ENCODE measurements at places on chromosomes 3 and 15.

- peak; percentile 41 for DNase-seq
Measured at GRCh38 chr3:124034016-124034843, 42.3 kb upstream of the ROPN1 start.

DNA sequence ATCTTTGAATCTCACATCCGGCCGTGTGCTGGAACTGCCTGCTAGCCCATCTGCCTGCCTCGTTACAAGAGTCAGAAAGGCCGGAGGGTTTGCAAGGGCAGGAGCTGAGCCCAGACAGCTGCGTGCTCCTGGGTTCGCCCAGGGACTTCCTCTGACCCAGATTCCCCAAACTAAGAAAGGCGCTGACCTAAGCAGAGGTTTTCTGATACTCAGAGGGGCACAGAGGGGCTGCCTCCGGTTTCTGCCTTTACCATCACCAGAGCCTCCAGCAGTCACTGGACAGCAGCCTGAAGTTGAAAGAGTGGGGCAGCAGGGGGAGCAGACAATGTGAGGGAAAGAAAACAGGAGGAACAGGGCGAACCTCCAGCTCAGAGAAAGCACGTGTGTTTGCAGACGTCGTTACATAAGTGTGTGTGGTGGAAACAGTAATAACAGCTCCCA is 33.4 kb upstream of the RAD18 start:
- DNase-seq, result peak; percentile 59

DNA sequence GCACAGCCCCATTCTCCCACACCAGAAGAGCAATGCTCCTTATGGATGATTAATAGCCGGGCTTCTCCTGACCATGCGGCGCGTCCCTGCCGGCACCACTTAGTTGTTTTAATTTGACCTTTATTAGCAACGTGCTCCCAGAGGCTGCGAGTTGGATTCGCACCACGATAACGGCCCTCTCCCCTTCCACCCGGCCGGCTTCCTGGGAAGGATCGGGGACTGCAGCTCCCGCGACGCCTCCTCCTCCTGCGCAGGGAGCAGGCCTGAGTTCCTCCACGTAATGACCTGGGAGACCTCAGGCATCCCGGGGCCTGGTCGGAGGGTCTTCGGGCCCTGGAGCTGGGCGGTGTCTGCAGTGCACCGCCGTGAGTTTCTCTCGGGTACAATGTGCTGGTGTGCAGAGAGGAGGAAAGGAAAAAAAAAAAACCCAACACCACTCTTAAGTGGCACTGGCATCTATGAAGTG is 243.3 kb upstream of the TOPAZ1 start:
- peak; percentile 56 for DNase-seq

DNA sequence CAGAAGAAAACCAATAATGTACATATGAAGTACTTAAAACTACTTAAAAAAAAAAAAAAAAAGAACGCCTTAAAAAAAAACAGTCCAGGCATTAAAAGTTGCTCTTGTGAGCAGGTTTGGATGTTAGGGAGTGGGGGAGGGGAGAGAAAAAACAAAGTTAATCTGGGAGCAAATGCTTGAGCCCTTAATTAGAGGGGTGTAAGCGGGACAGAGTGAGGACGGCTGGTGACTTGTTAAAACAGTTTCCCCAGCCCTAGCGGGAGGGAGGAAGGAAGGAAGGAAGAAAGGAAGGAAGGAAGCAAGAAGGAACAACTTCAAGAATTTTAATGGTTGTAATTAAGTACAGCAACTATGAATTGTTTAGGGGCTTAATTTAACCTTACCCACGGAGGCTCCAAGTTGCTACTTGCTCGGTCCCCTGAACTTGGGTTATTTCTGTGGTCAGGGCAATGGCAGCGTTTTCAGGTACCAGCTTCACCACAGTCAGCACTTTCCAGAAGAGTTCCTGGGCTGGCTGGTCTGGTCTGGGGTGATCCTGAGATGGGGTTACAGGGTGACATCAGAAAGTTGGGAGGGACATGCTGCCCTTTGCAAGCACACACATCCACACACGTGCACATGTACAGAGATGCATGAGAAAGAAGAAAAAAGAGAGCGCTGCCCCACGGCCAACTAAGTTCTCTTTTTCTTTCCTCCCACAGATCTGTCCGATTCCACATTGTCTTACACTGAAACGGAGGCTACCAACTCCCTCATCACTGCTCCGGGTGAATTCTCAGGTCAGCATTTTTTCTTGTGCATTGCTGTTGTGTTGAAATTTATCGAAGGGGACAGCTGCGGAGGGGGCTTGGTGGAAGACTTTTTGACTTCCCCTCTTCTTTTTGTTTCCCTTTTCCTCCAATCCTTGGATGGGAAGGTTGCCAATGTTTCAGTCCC is 14.0 kb downstream of the SMAD6 start:
- no peak for DNase-seq

DNA sequence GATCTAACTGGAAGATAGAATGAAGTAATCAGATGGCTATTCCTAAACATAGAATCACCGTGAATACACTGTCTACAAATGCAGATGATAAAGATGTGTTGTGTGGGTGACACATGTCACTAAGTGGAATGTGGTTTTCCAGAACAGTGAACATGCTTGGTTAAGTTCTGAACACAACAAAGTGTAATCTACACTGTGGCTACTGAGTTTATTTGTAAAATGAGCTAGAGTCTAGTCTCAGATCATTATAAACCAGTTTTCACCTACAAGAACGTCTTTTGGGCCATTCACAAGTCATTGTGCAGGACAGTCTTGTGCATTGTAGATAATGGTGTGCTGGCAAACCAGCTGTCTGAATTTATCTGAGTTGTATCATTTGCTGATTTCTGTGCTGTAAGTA is 35.3 kb downstream of the OXNAD1 start:
- no peak for DNase-seq

GRCh38 chr15:87224404-87224803 is 1032.1 kb downstream of the NTRK3 start:
- no peak for DNase-seq

- DNase-seq, result no peak
Measured at GRCh38 chr3:154247806-154248415, 76.4 kb downstream of the DHX36 start.

- no peak for DNase-seq
Measured at GRCh38 chr15:27124287-27124871, 153.4 kb downstream of the GABRG3 start.

DNA sequence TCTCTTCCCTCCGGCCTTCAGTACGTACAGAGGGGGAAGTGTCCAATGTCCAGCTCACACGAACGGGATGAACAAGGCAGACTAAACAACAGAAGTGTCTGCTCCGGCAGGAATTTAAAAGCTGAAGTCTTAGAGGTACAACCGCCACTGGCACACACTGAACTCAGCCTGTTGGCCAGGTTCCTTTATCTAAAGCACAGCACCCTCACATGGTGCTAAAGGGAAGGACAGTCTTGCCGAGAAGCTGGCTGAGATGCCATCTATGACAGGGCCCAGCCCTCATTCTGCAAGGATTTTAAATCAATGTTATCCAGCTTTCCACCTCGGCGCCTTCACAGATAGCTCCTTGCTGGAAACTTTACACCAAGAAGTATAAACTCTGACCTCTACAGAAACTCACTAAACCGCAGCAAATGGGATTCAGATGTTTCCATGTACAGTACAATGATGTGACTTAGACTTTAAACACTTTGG is 2.8 kb downstream of the ADAMTS17 start:
- peak; percentile 78 for DNase-seq
